ENCODE measurements at places on chromosomes 1 and 21.
A peak's percentile ranks its signal among the peaks of the same experiment; 100 is the strongest.

GRCh38 chr21:41164981-41165655 is 2.8 kb upstream of the BACE2 start:
- DNase-seq, result no peak

- DNase-seq, result peak; percentile 76
These were observed 4.1 kb downstream of the CSF1 start for GRCh38 chr1:109914587-109915240.

DNA sequence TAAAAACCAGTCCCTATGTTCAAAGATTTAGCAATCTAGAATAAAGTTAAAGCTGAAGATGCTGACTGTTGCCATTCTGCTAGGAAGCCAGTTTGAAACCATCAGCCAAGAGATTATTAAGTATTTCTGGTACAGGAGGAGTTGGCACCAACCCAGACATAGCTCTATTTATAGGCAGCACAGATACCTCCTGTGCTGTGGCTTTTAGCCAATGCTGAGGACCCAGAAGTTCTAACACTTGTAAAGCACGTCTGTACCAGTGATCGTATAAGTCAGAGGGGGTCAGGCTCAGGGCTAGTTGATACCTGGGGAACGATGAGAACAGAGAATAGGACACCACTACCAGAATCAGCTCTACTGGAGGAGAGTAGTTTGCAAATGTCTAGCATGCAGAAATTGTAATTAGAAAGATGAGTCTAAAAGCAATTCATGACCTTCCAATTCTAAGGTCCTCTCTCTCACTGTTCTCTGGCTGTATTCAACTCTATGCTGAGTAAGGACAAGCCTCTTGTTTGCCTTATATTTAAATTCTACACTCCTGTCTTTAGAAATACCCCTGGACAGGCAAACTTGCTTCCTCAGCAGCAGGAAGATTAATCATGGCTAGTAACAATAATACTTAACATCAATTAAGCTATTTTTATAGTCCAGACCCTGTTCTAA is 96.8 kb upstream of the PALMD start:
- DNase-seq, result peak; percentile 93

DNA sequence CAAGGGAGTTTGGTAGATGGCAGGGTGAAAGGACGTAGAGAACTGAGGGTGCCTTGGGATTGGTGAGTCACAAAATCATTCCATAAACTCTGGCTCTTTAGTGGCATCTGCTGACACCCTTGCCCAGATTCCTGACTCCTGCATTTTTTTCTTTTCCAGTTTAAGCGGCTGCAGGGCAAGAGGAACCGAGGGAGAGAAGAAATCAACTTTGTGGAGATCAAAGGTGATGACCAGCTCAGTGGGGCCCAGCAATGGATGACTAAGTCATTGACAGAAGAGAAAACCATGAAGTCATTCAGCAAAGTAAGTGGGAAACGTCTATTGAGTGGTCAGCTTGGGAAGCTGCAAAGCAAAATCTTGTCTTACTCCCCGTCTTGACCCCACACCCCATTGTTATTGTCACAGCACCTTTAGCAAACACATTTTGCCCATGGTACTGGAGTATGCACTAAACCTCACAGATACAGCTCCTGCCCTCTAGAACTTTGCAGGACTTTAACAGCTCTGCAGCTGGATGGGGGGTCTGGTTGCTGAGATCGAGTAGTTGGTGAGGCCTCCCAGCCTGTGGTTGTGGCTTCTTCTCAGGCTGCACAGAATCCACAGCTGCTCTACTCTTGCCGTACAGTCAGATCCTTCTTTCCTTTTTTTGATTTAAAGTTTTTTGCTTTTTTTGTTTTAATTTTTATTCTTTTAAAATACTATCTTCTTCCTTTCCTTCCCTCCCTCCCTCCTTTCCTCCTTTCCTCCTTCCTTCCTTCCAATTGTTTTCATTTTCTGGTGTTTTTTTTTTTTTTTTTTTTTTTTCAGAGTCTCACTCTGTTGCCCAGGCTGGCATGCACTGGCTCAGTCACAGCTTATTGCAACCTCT is 21.9 kb downstream of the SH2D2A start:
- DNase-seq, result peak; percentile 33

DNA sequence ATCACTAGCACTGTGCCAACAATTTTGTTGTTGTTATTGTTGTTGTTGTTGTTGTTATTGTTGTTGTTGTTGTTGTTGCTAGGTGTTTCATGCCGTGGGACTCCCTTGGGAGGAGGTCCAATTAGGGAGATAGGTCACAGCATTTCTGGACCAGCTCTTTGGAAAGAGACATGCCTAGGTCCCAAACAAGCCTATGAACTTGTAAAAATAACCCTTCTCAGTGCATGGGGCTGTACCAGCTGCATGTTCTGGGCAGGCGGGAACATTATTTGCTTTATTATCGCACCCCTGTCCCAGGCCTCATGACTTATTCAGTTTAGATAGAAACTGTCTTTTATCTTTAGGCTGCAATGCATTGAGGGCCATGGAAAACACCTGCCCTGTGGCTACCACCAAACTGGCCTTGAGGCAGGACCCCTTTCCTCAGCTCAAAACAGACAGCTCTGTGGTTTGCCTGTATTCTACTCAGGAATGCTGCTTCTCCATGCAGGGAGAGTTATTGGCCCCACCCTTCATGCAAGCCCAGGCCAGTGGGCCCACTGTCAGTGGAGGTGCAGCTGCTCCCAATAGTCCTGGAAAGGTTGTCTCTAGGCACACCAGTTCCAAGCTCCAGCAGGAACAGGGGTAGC is 386.5 kb upstream of the BRINP3 start:
- DNase-seq, result no peak

- peak; percentile 62 for DNase-seq
These were observed 79.2 kb downstream of the TMEM53 start for GRCh38 chr1:44594871-44595735.

- DNase-seq, result no peak
These were observed 87.3 kb upstream of the IFFO2 start for GRCh38 chr1:19043579-19044443.

DNA sequence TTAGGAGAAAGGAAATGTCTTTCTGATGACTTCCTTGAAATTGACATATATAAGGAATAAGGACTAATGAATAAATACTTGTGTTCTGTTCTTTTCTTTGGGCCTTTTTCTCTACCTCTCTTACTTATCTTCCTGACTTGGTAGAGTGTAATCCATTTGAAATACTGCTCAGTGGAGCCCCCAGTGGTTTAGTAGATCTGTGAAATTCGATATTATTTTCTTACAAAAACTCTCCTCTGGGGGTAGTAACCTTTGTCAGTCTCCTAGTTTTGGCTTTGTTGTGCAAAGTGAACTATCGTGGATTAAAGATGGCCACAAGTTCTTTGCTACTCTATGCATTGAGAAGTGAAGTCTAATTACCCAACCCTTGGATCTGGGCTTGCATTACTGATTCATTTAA is 48.8 kb downstream of the DUSP10 start:
- no peak for DNase-seq

DNA sequence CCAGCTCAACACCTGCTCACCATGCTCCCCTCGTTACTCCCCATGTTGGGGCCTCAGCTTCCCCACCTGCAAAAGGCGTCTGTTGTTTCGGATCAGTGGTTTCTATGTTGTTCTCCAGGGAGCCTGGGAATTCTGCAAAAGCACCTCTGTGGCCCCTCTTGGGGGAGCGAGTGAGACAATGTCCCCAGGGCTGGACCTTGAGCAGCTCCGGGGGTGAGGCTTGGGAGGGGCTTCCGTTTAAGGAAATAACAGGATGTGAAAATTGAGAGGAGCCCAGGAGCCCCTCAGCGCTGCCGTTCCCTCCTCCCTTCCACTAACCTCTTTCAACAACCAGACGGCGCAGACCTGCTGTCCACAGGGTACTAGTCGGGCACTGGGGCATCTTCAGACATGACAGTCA is 98.5 kb upstream of the IFFO2 start:
- no peak for DNase-seq

GRCh38 chr1:103336408-103336807 is 189.1 kb upstream of the RNPC3 start:
- no peak for DNase-seq

All from choroid plexus epithelial cell (primary cell).